ENCODE measurements at places on chromosomes 7 and 10.

DNA sequence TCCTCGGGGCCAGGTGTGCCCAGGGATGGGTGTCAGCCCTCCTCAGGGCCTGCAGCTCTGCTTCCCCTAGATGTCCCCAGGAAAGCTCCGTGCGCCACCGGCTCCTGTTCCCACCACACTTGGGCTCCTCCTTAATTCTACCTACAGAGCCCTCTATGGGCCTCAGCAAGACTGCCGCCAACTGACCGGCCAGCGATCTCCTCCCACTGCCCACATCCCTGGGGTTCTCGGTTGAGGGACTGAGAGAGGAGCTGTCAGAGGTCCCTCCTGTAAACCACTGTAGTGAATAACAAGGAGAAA lies 5.3 kb upstream of the LDB3 start:
- DNase-seq: no peak

DNA sequence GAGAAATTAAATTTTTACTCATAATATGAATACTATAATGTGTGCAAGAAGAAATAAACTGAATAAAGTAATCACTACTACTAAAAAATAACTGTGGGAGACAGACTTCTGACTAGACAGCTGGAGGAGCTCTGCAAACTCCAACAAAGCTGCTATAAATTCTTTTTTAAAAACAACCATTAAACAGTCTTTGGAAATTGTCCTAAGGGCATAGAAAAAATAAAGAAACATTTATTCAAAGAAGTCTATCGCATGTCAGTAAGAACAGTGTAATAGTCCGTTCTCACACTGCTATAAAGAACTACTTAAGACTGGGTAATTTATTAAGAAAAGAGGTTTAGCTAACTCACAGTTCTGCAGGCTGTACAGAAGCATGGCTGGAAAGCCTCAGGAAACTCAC lies 56.0 kb downstream of the ZPBP start:
- no peak for DNase-seq

- no peak for DNase-seq
These were observed 108.9 kb downstream of the RNLS start for GRCh38 chr10:88473989-88474883.

DNA sequence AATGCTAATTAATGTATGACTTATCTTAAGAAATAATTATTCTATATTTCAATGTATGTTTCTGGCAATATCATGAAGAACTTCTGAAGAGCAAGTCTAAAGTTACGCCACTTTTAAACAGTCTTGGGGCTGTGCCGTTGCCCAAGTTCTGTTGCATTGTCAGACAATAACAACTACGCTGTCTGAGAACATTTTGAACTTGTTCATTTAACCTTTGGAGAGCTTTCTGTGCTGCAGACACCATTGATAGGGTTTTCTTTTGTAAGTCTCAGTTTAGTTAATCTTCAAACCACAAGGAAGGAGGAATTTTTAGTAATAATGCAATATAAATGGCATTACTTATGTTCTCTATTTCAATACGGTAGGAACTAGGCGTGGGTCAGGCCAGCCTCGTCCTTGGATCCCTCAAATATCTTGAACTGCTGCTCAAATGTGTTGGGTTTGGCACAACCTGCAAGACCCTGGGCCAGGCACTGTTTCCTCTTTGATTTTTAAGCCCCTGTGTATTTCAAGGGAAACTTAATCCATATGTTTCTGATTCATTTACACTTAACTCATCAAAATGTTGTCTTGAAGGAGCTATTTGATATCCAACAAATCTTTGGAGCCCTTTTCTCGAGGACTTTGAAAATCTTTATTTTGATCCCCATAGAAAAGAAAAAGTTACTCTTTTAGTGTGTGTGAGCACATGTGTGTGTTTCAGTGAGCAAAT lies 215.5 kb downstream of the INHBA start:
- DNase-seq: no peak

- no peak for DNase-seq
These were observed 92.4 kb downstream of the ARID5B start for GRCh38 chr10:61993711-61994401.

Measured in NCI-H187 treated with DMSO at 0.1 percent for 48 hours (cell line).